T-helper 17 cell (primary cell): ENCODE measurements at places on chromosomes 16 and 17. TPM values are rescaled to one million over a fixed set of nuclear protein-coding genes. Genes with fewer than 3 reads are reported as not detected.
A peak's percentile ranks its signal among the peaks of the same experiment; 100 is the strongest.

CLEC18C gene
- total RNA-seq = 0.44 TPM

RECQL5 gene
- 30.6 TPM for total RNA-seq

ESRP2 gene
- 0.10 TPM for total RNA-seq

GRCh38 chr17:35907691-35908090, 22.9 kb downstream of the RDM1 start:
- no peaks in the 10 kb centered on the region for H3K36me3 ChIP-seq
- peaks cover 2% of the 10 kb centered on the region for H3K4me1 ChIP-seq
- no peak overlapping the region for H3K27ac ChIP-seq
- H3K27me3 ChIP-seq = peaks cover 25% of the 10 kb centered on the region
- no peak overlapping the region for H3K4me3 ChIP-seq

DNA sequence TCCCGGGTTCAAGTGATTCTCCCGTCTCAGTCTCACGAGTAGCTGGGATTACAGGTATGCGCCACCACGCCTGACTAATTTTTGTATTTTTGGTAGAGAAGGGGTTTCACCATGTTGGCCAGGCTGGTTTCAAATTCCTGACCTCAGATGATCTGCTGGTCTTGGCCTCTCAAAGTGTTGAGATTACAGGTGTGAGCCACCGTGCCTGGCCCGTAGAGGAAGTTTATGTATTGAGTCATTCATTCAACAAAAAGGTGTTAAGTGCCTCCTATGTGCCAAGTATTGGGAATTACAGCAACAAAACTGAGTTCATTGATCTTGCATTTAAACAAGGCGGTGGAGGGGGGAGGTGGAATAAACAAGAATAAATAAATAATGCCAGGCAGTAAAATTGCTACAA, 10.2 kb upstream of the CNOT1 start:
- DNase-seq = no peak
- H3K36me3 ChIP-seq = peaks cover 4% of the 10 kb centered on the region
- no peak overlapping the region for H3K27ac ChIP-seq
- H3K4me3 ChIP-seq = no peak overlapping the region
- peaks cover 18% of the 10 kb centered on the region for H3K27me3 ChIP-seq

DNA sequence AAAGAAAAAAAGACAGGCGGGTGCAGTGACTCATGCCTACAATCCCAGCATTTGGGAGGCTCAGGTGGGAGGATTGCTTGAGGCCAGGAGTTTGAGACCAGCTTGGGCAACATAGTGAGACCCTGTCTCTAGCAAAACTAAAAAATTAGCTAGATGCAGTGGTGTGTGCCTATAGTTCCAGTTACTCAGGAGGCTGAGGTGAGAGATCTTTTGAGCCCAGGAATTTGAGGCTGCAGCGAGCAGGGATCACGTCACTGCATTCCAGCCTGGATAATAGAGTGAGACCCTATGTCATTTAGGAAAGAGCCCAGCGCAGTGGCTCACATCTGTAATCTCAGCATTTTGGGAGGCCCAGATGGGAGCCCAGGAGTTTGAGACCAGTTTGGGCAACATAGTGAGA, 126.6 kb downstream of the CMIP start:
- no peaks in the 10 kb centered on the region for H3K27me3 ChIP-seq
- H3K4me1 ChIP-seq = peaks cover 18% of the 10 kb centered on the region
- DNase-seq = no peak
- H3K27ac ChIP-seq = no peak overlapping the region

FADS6 gene
- total RNA-seq = not detected

DNA sequence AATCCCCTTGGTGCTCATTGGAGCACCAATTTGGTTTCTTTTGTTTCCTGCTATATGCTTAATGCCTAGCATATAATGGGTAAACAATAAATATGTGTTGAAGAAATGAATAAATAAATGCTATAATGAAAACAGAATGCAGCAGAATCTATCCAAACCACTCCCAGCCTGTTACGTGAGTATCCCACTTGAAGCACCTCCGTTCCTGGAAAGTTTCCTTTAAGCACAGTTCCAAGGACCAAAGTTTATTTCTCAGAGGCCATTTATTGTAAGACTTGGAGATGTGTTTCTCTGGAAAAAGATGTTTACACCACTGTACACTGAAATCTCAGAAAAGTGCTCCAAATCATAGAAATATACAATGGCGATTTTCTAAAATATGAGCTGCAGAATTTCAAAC, 187.0 kb downstream of the SOX9 start:
- DNase-seq = no peak
- peaks cover 12% of the 10 kb centered on the region for H3K27me3 ChIP-seq
- H3K4me1 ChIP-seq = no peaks in the 10 kb centered on the region
- no peaks in the 10 kb centered on the region for H3K36me3 ChIP-seq
- no peak overlapping the region for H3K4me3 ChIP-seq

GRCh38 chr16:88662222-88662842, 559 bp downstream of the MVD start:
- no peaks in the 10 kb centered on the region for H3K27me3 ChIP-seq
- no peak for DNase-seq
- H3K4me1 ChIP-seq = peaks cover 13% of the 10 kb centered on the region
- peak overlapping the region; percentile 86 for H3K27ac ChIP-seq

GRCh38 chr17:69431835-69432234, 17.3 kb downstream of the MAP2K6 start:
- no peak overlapping the region for H3K27ac ChIP-seq
- peaks cover 22% of the 10 kb centered on the region for H3K4me1 ChIP-seq
- DNase-seq = no peak
- H3K27me3 ChIP-seq = no peaks in the 10 kb centered on the region

DNA sequence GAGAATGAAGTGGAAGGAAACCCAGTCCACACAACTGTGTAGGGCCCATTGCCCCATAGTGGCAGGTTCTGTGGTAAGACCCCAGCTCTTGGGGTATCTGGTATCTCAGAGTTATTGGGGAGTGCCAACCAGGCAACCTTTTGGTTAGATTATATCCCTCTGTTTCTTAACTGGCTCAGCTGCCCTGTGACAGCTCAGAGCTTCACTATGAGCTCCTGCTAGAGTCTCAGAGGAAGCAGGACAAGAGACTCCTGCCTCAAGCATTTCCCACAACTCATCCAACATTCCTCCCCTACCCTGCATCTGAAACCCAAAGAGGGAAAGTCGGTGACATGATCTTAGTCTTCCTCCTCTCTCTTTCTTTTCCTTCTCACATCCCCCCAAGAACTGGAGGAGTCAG, 292.3 kb downstream of the SHISA9 start:
- H3K4me3 ChIP-seq = no peak overlapping the region
- H3K4me1 ChIP-seq = no peaks in the 10 kb centered on the region
- H3K27me3 ChIP-seq = no peaks in the 10 kb centered on the region
- no peak overlapping the region for H3K27ac ChIP-seq
- no peak for DNase-seq
- no peaks in the 10 kb centered on the region for H3K36me3 ChIP-seq

GRCh38 chr16:81715358-81716196, 63.5 kb upstream of the PLCG2 start:
- no peak for DNase-seq
- H3K4me3 ChIP-seq = peak overlapping the region; percentile 80
- no peaks in the 10 kb centered on the region for H3K27me3 ChIP-seq
- peak overlapping the region; percentile 91 for H3K27ac ChIP-seq
- H3K36me3 ChIP-seq = no peaks in the 10 kb centered on the region

GRCh38 chr16:15610369-15610871, 32.5 kb downstream of the MARF1 start:
- H3K36me3 ChIP-seq = peaks cover 10% of the 10 kb centered on the region
- H3K4me1 ChIP-seq = peaks cover 18% of the 10 kb centered on the region
- no peak overlapping the region for H3K27ac ChIP-seq
- no peak for DNase-seq
- H3K4me3 ChIP-seq = no peak overlapping the region

GRCh38 chr17:57578608-57579225, 166.4 kb downstream of the CCDC182 start:
- no peak overlapping the region for H3K4me3 ChIP-seq
- no peaks in the 10 kb centered on the region for H3K27me3 ChIP-seq
- peak overlapping the region; percentile 47 for H3K27ac ChIP-seq
- no peak for DNase-seq

DNA sequence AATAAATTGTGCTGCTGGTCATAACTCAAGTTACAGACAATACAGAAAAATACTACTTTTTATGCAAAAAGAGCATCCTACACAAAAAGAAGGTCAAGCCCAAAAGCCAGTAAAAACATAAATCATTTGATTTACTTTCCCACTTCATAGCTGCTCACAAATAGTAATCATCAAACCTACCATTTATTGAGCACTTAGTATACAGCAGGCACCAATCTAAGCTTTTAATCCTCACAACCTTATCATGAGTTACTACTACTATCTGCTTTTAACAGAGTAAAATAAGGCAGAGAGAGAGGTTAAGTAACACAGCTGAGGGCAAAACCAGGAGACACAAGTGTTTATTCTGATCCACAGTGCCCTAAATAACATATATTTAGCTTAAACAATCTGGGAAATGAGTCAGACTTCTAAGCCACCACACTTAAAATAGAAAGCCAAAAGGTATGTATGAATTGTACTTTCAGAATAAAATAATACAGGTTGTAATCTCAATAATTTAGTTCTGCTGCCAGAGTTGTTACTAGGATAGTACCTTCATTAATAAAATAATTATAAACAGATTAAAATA, 1.7 kb upstream of the AARS1 start:
- no peak for DNase-seq
- H3K4me1 ChIP-seq = peaks cover 11% of the 10 kb centered on the region
- peak overlapping the region; percentile 95 for H3K27ac ChIP-seq

GRCh38 chr16:10791048-10791447, 27.5 kb downstream of the TVP23A start:
- DNase-seq = no peak
- H3K4me3 ChIP-seq = no peak overlapping the region
- H3K36me3 ChIP-seq = peaks cover 2% of the 10 kb centered on the region
- peaks cover 6% of the 10 kb centered on the region for H3K27me3 ChIP-seq
- no peaks in the 10 kb centered on the region for H3K4me1 ChIP-seq
- no peak overlapping the region for H3K27ac ChIP-seq

DNA sequence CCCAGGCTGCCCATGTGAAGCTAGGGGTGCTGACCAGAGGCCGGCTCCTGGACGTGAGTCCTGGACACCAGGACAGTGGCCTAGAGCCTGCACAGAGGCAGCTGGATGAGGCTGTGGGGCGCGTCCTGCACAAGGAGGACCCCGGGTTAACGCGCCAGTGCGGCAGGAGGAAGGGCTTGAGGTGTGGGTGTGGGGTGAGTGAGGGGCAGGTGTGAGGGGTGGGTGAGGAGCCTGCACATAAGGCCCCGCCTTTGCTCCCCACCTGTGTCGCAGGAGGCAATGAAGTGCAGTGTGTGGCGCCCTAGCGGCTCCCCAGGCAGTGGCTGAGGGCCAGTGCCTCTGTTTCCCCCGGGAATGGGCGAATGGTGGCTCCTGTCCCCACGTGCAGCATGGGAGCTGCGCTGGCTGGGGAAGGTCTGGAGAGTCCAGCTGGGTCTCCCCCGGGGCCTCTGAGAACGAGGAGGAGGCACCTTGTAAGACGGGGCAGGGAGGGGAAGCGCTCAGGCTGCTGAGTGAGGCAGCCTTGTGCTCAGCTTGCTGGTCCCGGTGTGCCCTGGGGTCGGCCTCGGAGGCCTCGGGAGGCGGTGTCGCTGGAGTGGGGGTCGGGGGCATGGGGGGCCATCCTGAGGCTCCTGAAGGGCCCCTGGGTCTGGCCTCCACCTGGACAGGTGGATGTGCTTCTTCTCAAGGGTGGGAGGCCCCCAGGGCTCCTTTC, 3.2 kb downstream of the CD7 start:
- H3K4me1 ChIP-seq = peaks cover 23% of the 10 kb centered on the region
- no peaks in the 10 kb centered on the region for H3K36me3 ChIP-seq
- no peak for DNase-seq
- no peaks in the 10 kb centered on the region for H3K27me3 ChIP-seq

ZP2 gene
- total RNA-seq = not detected

GRCh38 chr17:63587770-63588169, 12.9 kb upstream of the TACO1 start:
- H3K27me3 ChIP-seq = no peaks in the 10 kb centered on the region
- H3K36me3 ChIP-seq = peaks cover 9% of the 10 kb centered on the region
- DNase-seq = no peak
- H3K4me3 ChIP-seq = no peak overlapping the region
- H3K27ac ChIP-seq = no peak overlapping the region
- H3K4me1 ChIP-seq = peaks cover 16% of the 10 kb centered on the region

DNA sequence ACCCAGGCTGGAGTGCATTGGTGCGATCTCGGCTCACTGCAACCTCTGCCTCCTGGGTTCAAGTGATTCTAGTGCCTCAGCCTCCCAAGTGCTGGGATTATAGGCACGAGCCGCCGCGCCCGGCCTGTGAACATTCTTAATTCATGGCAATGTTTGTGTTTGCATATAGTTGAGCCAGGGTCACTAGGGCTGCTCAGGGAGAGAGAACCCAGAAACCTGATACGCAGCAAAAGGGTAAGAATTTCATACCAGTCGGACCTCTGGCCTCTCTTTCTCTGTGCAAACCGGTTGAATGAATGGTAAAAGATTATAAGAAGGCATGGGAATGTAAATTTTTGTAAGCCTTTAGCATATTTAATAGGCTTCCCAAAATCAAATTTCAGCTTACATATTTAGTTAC, 6.9 kb upstream of the TMEM98 start:
- H3K4me1 ChIP-seq = no peaks in the 10 kb centered on the region
- no peak overlapping the region for H3K4me3 ChIP-seq
- peaks cover 20% of the 10 kb centered on the region for H3K27me3 ChIP-seq
- peaks cover 2% of the 10 kb centered on the region for H3K36me3 ChIP-seq
- H3K27ac ChIP-seq = no peak overlapping the region

- no peaks in the 10 kb centered on the region for H3K36me3 ChIP-seq
- no peak for DNase-seq
- no peak overlapping the region for H3K4me3 ChIP-seq
- no peak overlapping the region for H3K27ac ChIP-seq
- H3K27me3 ChIP-seq = peaks cover 35% of the 10 kb centered on the region
These were observed 21.1 kb downstream of the EIF4A3 start for GRCh38 chr17:80125656-80126448.

GRCh38 chr17:65472666-65473309, 88.7 kb downstream of the AXIN2 start:
- H3K27ac ChIP-seq = no peak overlapping the region
- peaks cover 28% of the 10 kb centered on the region for H3K27me3 ChIP-seq
- DNase-seq = no peak

- no peak overlapping the region for H3K4me3 ChIP-seq
- H3K4me1 ChIP-seq = peaks cover 26% of the 10 kb centered on the region
- no peaks in the 10 kb centered on the region for H3K36me3 ChIP-seq
- H3K27ac ChIP-seq = no peak overlapping the region
These were observed 273.4 kb downstream of the NTN1 start for GRCh38 chr17:9294661-9295210.

GRCh38 chr17:9239246-9239792, 218.0 kb downstream of the NTN1 start:
- H3K36me3 ChIP-seq = no peaks in the 10 kb centered on the region
- H3K27ac ChIP-seq = peak overlapping the region; percentile 54
- H3K4me3 ChIP-seq = peak overlapping the region; percentile 84
